ENCODE measurements at places on chromosomes 6 and 20. TPM values are rescaled to one million over a fixed set of nuclear protein-coding genes. Genes with fewer than 3 reads are reported as not detected.

The COX7A2 gene
- 538 TPM for total RNA-seq

GRCh38 chr20:34355427-34355826, 7.6 kb upstream of the ITCH start:
- no peak overlapping the region for H3K27ac ChIP-seq
- no peak overlapping the region for H3K4me3 ChIP-seq
- DNase-seq: no peak
- H3K27me3 ChIP-seq: peaks cover 2% of the 10 kb centered on the region
- H3K36me3 ChIP-seq: no peaks in the 10 kb centered on the region

The LY86 gene
- 1.2 TPM for total RNA-seq

- H3K4me1 ChIP-seq: peaks cover 9% of the 10 kb centered on the region
- H3K27me3 ChIP-seq: no peaks in the 10 kb centered on the region
- H3K4me3 ChIP-seq: no peak overlapping the region
- no peak for DNase-seq
- H3K27ac ChIP-seq: no peak overlapping the region
These were observed 107.3 kb downstream of the GMPR start for GRCh38 chr6:16345449-16346330.

DNA sequence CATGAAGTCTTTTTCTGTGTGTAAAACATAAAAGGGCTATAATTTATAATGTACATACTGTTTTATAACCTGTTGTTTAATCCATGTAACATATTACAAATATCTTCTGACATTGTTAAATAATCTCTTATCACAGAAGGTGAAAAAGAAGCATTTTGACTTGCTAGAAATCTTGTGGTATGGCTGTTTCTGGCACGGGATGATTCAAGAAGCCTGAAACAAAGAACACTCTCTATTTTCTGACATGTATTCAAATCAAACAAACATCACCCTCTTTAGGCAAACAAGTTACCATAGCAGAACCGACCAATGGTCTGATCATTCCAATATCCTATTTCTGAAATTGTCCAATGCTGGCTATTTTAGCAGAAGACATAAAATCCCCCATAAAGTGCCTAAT, 55.4 kb downstream of the HS3ST5 start:
- no peak overlapping the region for H3K27ac ChIP-seq
- H3K36me3 ChIP-seq: no peaks in the 10 kb centered on the region
- H3K27me3 ChIP-seq: peaks cover 2% of the 10 kb centered on the region
- no peaks in the 10 kb centered on the region for H3K4me1 ChIP-seq

DNA sequence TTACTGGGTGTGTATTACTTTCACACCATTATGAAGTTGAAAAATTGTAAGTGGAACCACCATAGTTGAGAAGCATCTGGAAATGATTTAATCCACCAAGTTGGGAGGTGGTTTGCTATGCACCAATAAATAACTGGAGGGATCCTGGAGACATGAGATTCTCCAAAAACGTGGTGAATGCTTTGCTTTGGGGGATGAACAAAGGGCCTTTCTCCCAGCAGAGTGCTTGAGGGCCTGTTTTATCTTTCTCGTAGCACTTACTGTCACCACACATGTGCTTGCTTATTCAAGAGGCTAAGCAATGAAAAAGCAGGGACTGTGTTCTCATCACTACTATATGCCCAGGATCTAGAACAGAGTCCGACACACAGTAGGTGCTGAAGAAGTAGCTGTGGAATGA, 371.1 kb downstream of the DHX35 start:
- no peaks in the 10 kb centered on the region for H3K4me1 ChIP-seq
- no peak for DNase-seq
- no peak overlapping the region for H3K27ac ChIP-seq
- no peaks in the 10 kb centered on the region for H3K36me3 ChIP-seq
- no peaks in the 10 kb centered on the region for H3K27me3 ChIP-seq
- no peak overlapping the region for H3K4me3 ChIP-seq

- no peak overlapping the region for H3K4me3 ChIP-seq
- H3K36me3 ChIP-seq: no peaks in the 10 kb centered on the region
- H3K27me3 ChIP-seq: peaks cover 35% of the 10 kb centered on the region
- DNase-seq: no peak
- no peak overlapping the region for H3K27ac ChIP-seq
- H3K4me1 ChIP-seq: peaks cover 2% of the 10 kb centered on the region
These were observed 42.6 kb upstream of the IL17A start for GRCh38 chr6:52143551-52143950.

GRCh38 chr6:1626481-1626880, 16.8 kb downstream of the FOXC1 start:
- peaks cover 6% of the 10 kb centered on the region for H3K4me1 ChIP-seq
- no peaks in the 10 kb centered on the region for H3K36me3 ChIP-seq

Measured in activated CD4-positive, alpha-beta T cell treated with anti-CD3 and anti-CD28 coated beads, Interleukin-2, amount 10 ng/mL, durations not matched to agents 24 days and 14 days (primary cell).